CD4-positive, alpha-beta T cell treated with Interleukin-12 subunit alpha and Interleukin-12 subunit beta, for 1 hour (primary cell): ENCODE measurements at places on chromosomes 5 and 9.

GRCh38 chr5:152007653-152008335 is 83.1 kb upstream of the GLRA1 start:
- DNase-seq, result no peak

DNA sequence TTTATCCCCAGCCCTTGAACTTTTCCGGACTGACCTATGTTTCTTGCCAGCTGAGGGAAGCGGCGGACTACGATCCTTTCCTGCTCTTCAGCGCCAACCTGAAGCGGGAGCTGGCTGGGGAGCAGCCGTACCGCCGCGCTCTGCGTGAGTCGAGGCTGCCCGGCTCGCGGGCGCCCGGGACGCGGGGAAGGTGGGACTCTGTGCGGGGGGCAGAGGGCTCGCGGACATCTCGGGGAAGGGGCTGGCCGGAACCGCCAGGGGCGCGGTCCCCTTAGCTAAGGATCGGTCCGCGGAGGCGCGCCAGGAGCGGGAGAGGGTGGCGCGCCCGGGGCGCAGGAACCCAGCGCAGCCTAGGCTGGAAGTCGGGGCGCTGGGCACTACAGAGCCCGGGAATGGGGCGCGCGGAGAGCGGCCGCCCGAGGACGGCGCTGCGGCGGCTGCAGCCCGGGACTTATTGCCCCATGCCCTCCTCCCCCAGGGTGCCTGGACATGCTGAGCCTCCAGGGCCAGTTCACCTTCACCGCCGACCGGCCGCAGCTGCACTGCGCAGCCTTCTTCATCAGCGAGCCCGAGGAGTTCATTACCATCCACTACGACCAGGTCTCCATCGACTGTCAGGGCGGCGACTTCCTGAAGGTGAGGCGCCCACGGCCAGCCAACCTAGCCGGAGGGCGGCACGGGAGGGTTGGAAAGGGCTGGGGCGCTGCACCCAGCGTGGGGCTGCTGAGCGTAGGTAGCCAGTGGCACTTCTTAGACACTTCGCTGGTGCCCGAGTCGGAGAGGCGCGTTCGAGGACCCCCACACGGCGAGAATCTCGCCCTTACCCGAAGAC is 922 bp downstream of the CRHBP start:
- no peak for DNase-seq

DNA sequence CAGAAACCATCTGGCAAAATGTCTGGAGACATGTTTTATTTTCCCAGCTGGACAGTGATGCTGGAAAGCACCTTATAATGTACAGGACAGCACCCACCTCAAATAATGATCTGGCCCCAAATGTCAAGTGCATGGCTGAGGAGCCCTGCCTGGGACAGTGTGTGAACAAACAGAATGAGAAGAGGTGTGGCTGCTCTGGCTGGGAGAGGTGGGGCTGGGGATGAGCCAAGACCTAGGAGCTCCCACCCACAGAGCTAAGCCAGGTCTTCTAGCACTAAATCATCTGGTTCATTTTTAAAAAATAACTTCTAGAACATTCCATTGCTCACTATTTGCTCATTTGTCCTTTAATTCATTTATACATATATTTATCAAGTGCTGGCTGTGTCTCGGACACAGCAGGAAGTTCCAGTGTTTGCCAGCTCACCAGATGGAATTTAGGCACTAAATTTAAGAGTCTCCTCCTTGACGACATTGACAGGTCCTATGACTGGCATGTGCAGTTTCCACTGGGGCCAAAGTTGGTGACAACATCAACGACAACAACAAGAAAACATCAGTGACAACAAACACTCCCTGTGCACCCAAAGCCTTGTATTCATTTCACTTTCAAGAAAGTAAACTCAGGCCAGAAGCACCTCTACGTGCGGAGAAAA is 59.1 kb downstream of the GTF3C4 start:
- no peak for DNase-seq

DNA sequence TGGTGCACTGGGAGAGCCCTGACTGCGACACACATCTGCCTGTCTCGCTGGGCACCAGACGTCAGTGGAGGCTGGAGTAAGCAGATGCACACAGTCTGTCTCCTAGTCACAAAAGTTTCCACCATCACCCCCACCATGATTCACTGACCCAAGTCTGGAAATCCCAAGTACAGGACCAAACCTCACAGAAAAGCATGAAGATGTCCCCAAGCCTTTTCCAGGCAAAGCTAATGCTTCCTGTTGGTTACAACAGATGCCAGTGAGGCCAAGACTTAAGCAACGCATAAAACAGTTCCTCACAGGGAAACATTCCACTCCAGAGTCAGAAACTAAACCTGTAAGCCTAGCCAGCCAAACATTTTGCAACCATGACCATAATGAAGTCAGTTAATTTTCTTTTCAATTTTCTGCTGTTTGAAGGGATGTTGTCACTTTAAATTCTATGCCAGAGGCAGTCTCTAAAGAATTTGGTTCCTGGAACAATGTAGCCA is 259.3 kb upstream of the SLC30A5 start:
- no peak for DNase-seq

DNA sequence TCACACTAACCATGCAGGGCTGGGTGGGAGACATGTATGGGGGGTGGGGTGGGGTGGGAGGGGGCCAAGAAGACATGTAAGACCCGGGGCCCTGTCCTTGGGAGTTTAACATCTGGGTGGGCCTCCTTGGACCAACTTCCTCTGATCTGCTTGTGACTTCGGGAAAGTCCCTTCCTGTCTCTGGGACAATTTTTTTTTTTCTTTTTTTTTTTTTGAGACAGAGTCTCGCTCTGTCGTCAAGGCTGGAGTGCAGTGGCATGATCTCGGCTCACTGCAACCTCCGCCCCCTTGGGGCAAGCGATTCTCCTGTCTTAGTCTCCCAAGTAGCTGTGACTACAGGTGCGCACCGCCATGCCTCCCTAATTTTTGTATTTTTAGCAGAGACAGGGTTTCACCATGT is 23.8 kb upstream of the IER5L start:
- no peak for DNase-seq

- DNase-seq, result no peak
Measured at GRCh38 chr5:141683596-141684141, 1.6 kb upstream of the ARAP3 start.

- no peak for DNase-seq
Measured at GRCh38 chr9:113770396-113770795, 105.7 kb upstream of the ZNF618 start.

GRCh38 chr5:167798448-167798847 is 493.0 kb upstream of the WWC1 start:
- DNase-seq, result no peak

DNA sequence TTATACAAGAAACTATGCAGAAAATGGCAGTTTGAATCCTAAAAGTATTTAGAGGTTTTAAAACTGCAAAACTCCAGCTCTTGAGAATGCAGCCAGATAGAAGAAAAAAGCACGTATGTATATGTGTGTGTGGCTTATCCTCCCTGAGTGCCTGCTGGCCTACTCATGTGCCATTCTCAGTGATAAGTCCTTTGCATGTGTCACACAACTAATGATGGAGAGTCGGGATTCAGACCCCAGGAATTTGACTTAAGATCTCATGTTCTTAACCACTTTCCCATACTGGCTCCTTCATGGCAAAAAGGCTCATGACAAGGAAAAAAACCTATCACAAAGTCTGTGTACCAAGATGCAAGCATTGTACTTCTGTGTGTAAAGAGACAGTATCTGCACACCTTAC is 26.6 kb downstream of the SMARCA2 start:
- no peak for DNase-seq

DNA sequence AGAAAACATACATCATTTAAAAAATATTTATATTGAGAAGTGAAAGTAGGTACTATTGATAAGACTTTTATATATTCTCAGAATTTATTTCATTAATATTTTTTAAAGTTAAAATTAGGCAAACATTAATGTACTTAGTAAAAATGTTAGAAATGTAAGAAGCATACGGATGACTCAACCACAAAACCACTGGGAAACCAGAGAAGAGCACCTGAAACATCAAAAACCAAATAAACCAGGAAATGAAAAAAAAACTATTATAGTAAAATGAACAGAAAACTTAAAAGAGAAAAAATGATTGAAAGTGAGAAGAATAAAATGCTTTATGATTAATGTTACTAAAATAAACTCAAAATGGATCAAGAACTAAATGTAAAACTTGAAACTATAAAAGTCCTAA is 233.2 kb upstream of the DAB2 start:
- DNase-seq, result no peak

- no peak for DNase-seq
Measured at GRCh38 chr5:140221697-140222223, 46.8 kb downstream of the CYSTM1 start.

DNA sequence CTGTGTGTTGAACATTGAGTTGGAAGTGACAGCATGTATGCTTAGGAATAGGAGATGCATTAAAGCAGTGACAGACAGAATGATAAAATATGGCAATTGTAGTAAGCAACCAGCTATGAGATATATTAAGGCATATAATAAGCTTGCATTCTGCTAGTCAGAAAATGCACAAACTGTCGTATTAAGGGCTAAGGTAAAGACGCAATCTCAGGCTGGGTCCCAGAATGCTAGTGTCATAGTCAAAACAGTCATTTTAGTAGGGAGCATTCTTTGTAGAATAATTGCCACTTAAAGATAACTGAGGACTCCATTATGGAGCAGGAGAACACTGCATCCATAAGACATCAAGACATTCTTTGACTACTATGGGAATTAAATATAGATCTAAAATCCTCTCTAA is 1369.7 kb upstream of the C9orf72 start:
- no peak for DNase-seq

DNA sequence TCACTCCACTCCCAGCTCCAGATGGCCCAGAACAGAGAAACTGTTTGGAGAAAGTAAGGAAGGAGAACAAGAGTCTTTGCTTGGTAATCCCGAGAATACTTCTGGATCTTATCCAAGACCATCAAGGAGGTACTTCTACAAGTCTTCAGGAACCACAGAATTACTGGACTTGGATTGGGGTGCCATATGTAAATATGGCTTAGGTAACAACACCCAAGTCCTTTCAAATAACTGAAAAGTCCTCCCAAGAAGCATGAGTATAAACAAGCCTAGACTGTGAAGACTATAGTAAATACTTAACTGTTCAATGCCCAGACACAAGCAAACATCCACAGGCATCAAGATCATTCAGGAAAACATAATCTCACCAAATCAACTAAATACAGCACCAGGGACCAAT is 170.0 kb downstream of the MCTP1 start:
- no peak for DNase-seq

DNA sequence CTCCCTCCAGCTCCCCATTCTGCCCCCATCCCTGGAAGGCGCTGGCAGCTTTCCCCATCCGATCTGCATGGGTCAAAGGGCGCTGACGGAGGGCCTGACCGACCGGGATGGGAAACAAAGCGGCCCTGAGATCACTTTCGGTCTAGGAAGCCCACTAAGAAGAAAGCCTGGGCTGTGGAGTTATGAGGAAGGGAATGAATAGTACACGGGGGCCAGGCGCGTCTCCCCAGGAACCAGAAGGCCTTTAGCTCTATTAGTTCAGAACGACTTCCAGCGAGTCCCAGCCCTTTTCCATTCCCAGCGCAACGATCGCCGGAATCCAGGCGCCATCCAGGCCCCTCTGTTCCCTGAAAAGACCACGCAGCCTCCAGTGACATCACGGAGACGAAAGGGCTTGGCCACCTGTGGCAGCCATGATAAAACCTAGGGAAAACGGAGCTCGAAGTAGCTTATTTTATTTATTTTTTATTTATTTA is 70.1 kb upstream of the CCDC180 start:
- DNase-seq, result no peak

DNA sequence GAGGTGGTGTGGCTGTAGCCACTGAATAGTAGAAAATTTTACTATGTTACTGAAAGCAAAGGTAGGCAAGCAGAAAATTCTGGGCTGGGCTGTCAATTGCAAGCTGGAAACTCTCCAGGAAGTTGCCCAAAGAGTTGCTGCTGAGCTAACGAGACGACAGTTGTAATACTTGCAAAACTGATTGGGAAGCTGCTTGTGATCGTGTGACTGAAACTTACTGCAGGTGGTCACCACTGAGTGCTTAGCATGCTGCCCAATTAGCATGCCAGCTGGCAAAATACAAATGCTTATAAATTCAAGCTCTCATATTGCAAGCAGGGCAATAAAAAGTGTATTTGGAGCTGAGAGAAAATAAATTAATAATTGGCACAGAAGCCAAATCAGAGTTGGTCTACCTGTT is 758.5 kb upstream of the EDIL3 start:
- no peak for DNase-seq

DNA sequence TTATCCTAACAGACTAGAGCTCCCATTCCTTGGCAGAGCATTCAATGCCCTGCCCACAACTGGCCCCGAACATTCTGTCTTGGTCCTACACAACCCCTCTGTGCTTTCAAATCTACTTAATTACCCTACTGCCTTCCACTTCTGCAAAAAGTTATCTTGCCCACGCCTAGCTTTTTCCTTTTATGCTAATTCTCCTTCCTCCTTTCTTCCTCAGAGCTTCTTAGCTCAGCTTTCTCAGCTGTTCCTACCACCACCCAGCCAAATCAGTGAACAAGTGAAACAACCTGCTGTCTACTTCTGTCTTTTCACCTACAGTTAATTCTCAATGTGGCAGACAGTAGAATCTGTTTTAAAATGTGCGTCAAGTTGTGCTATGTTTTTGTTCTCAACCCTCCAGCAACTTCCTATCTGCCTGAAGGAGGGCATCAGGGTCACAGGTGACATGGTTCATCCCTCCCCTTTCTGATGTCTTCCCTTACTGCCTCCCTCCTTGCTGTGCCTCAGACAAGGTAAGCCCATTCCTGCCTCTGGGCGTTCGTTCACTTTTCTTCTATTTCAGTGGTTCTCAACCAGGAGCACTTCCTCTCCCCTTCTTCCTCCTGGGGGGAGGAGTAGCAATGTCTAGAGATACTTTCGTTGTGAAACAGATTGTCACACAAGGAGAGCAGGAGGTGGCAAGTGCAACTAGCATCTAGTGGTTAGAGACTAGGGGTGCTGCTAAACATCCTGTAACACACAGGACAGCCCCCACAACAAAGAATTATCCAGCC is 1.3 kb upstream of the REEP5 start:
- DNase-seq, result peak; percentile 50

DNA sequence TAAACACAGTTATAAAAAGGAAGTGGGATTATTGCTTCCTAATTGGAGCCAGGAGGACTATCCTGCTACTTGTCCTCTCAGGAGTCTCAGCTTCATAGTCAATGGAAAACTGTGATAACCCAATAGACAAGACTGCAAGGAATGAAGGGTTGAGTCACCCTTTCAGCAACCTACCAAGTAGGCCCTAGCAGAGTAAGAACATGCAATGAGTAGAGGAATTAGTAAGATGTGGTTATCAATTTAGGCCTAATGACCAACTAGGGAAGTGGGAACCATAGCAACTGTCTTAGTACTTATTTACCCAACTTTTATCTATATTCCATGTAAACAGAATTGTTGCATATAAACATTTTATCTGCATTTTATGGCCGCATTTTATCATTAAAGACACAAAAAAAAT is 310.1 kb downstream of the RFX3 start:
- DNase-seq, result no peak

DNA sequence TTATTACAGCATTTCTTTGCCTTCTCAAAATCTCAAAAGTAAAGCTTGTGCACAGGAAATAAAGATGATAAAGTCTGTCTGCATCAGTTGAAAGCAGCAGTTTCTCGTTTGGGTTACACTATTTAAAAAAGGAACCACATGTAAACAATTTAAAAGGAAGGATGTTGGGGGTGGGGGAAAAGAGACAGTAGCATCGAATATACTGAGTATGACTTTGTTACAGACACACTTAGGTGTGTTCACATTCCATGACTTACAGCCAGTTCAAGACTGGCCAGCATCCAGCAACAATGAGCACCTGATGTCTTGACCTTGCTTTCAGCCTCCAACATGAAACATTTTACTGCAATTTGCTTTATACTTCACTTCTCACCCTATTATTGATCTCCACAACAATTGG is 8.7 kb downstream of the GAPT start:
- no peak for DNase-seq
